NCI-H187 treated with DMSO at 0.1 percent for 48 hours (cell line): ENCODE measurements at places on chromosomes 11 and 22.

GRCh38 chr11:11935536-11935935, 72.9 kb downstream of the DKK3 start:
- no peak for DNase-seq

DNA sequence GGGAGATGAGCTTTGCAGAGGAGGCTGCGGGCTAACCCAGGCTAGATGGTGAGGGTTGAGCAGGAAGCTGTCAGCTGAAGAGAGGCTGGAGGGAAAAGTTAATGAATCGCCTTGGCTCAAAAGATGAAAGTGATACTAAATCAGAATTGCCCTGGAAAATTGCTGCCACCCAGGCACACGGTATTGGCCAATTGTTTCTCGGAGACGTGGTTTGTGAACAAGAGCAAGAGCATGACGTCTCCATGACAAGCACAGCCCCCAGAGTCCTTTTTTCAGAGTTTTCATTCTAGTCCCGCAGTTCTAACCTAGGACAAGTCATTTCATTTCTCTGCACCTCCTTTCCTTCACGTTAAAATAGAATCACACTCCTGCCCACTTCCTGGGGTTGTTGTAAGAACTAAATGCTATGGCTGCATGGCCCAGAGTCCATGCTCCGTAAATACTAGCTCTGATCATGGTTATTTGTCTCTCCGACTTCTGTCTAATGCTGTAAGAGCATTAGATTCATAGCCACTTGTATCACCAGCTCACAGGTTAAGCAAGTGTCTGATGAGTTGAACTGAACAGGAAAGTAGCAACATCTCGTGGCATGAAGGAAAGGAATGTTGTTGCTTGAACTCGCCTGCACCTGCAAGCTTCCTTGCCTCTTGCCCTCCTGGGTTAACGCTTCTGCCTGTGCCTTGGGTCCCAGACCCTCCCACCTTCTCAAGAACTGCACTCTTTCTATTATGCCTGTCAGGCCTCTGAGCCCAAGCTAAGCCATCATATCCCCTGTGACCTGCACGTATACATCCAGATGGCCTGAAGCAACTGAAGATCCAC, 33.8 kb upstream of the NUP50 start:
- no peak for DNase-seq

GRCh38 chr11:121575250-121575962, 122.6 kb upstream of the SORL1-AS1 start:
- DNase-seq = no peak

DNA sequence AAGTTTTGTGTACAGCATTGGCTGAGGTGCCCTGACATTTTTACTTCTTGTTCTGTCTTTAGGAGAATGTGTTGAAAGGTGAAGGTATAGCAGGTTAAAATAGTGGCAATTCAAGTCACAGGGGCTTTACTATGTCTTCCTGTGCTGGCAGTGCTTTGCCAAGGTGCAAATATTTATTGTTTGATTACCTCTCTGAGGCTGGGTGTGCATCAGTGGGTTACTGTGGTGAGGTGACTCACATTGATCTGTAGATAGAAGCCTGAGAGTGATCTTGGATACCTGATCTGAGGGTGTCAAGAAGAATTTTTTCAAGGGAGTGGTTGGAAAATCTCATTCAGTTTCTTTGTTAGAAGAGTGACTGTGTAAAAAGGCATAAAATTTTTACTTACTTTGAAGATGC, 90.0 kb downstream of the ARHGAP42 start:
- no peak for DNase-seq

GRCh38 chr11:61812736-61813411, 3.9 kb downstream of the FADS1 start:
- no peak for DNase-seq

DNA sequence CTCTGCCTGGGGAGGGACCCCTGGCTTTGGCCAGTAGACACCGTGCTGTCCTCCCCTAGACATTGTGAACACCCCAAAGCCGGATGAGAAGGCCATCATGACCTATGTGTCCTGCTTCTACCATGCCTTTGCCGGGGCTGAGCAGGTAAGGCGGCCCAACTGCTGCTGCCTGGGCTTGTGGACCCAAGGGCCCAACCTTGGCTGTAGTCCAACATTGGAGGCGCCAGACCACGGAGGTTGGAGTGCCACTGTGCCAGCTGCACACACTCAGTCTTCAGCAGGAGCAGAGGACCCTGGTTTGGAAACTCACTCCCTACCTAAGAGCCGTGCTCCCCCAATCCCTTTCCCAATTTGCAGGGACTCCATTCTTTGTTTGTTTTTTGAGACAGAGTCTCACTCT, 9.4 kb downstream of the ACTN3 start:
- DNase-seq = no peak

GRCh38 chr11:118635237-118635591, 27.8 kb downstream of the PHLDB1 start:
- no peak for DNase-seq

GRCh38 chr22:28980326-28980725, 81.3 kb downstream of the C22orf31 start:
- no peak for DNase-seq

DNA sequence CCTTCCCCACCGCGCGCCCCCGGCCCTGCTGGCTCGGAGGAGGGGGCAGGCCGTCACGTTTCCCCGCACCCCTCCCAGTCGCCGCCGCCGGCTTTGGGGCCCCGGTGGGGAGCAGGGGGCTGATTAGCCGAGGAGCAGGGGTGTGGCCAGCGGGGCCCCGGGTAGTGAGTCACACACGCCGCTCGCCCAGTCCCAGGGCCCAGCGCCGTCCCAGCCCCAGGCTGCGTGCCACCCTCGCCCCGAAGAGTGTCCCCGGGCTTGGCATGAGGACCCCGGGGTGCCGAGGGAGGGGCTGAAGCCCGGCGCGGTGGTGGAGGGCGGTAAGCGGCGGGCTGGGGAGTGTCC, 34.4 kb downstream of the PRDM11 start:
- no peak for DNase-seq

DNA sequence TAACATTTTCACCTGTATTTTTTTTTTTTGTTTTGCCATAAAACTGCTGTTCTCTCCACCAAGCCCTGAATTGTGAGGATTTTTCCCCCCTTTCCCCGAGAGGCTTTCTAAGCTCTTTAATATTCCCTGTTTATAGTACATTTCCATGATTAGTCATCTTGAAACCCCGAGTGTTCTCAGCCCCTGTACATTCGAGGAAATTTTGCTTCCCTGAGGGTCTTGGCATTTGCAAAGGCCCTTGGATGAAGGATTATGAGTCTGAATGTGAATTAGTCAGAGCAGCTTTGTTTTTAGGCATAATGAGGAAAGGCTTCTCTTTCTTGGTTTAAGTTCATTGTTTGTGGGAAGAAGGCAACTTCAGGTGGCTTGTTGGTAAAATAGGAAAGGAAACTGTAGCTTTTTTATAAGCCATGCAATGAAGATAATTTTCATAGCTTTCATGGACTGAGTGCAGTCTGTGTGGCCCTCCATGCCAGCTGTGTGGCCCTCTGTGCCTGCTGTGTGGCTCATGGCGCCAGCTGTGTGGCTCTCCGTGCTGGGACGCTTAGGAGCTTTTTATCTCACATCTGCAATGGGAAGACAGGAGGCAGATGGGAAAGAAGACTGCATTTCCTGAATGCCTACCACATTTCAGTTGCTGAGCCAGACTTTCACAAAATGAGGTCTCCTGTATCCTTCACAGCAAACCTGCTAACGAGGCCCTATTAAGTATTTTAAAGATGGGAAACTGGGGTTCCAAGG, 129.0 kb downstream of the TEAD1 start:
- no peak for DNase-seq

DNA sequence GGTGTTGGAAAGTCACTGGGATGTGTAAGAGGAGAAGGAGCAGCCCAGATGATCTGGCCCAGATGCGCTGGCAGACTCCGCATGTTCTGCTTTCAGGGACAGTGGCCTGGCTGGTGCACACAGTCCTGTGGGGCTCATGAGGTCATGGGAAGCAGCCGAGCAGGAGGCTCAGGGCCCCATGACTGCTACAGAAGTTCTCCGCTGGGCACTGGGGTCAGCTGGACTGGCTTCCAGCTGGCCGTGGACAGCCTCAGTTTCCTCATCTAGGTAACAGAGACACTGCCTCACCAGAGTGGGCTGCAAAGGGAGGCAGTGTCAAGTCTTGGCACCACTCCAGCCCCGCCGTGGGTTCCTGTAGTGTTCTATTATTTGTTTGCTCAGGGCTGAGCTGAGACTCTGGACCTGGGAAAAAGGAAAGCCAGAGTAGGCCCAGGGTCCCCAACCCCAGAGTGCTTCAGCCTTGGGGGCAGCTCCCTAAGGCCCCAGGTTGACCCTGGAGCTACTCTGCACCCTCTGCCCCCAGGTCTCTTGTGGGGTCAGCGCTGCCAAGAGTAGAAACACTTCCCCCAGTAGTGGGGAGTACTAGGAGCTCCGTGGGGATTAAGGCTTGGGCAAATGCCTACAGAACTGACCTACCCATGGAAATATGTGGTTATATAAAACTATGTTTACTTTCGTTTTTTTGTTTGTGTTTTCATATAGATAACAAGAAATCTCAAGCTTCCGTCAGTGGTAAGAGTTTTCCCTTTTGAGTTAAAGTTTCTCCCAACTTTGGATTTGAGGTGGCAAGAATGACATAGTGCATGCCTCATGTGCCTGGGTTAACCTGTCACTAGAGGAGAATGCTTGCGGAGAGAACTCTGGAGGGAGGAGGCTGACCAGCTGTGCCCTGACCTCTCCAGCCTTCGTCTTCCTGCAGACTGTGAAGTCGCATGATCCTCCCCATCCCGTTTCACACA, 45.3 kb downstream of the MED15 start:
- DNase-seq = no peak

DNA sequence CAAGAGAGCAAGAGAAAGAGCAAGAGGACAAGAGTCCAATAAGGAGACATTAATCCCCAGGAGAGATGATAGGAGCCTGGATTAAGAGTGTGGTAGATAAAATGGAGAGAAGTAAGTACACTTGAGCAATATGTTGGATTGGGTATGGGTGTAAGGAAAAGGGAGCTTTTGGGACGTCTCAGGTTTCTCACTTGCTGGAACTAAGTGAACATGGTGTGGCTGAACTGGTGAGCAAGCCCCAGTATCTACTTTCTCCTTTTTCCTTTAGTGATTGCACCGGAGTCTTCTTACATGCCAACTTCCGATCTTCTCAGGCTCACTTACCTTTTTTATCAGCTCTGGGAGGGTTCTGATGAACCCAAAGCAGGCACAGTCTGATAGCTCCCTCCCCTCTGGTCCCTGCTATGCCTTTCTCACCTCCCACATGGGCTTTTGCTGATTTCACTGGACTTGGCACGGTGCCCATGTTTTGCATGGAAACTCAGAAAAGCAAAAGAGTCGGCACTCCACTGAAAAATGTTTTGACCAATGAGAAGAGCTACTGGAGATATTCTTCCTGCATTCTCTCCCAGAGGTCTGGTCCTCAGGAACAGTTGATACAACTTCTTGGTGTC, 14.5 kb upstream of the APLNR start:
- no peak for DNase-seq

DNA sequence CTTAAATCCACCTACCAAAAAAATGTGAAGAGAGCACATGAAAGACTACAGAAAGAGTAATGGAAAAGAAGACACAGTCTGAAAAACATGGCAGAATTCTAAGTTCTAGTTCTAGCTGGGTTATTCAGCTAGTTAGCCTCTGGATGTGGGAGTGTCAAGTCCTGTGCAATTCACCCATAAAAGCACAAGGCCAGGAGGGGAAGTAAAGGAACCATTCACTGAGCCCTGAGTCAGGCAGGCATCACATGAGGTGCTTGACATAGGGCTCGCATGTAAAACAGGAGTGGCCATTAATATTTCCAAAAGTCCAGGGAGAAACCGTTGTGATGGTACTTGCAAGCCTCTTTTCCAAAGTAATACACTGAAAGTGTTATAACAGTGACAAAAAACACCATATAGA, 103.7 kb downstream of the GAB2 start:
- no peak for DNase-seq

- no peak for DNase-seq
These were observed at the start of gene BSX for GRCh38 chr11:122981388-122982264. Gene BSX (minus strand): TSS chr11:122981834. CDS start chr11:122981671, 163 bp downstream.

- DNase-seq = no peak
These were observed 29.5 kb downstream of the TMEM123 start for GRCh38 chr11:102422817-102423712.

GRCh38 chr11:117515892-117516787, 188.5 kb downstream of the CEP164 start:
- DNase-seq = no peak

- DNase-seq = no peak
These were observed 6.1 kb upstream of the ARAP1 start for GRCh38 chr11:72758304-72758689.

DNA sequence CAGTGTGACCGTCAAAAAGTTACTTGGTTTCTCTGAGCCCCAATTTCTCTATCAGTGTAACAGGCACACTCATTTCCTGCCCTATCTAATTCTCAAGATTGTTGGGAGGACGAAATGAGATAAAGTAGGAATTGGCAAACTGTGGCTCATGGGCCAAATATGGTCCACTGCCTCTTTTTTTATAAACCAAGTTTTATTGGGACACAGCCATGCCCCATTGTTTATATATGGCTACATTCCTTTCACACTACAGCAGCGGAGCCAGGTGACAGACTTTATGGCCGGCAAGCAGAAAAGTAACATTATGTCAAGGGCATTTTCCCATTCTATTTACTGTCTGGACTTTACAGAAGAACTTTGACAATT, 116.7 kb upstream of the TIMP3 start:
- no peak for DNase-seq

- DNase-seq = no peak
These were observed 29.0 kb downstream of the TTLL1 start for GRCh38 chr22:43060183-43060582.

DNA sequence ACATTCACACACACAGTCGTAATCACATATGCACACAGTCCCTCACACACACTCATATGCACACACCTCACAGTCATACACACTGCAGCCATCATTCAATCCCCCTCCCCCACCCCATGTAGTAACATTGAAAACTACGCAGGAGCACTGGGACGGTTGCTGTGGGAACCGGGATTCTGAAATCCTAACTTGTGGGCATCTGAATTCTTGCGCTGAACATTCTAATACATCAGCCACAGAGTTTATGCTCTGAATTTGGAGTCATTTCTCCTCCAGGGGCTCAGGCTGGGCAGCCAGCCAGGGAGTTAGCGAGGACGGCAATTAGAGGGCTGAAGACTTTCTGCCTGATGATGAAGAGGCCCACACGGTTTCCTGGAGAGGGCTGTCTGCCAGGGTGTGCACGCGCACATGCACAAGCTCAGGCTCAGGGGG, 32.7 kb downstream of the CD6 start:
- DNase-seq = no peak

GRCh38 chr11:65850217-65851082, 7.5 kb downstream of the CFL1 start:
- no peak for DNase-seq

DNA sequence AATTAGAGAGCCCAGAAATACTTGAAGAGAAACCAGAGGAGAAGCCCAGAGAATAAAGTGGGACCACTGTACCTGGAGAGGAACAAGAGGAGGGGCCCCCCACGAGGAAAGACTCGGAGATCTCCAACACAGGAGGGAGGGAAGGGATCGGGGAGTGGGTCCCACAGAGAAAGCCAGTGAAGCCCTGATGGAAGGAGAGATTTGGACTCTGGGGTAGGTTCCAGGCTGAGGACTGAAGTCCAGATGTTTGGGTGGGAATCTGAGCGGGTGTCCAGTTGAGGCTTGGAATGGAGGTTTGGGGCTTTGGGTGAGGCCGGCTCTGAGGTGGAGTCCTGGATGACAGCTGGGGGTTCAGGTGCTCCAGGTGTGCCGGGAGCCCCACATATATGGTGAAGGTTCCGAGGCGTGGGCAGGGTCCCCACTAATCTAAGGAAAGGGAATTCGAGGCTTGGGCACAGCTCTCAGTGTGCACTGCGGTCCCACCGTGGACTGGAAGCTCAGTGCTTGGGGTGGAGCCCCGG, 32.6 kb downstream of the PDE2A start:
- no peak for DNase-seq

- DNase-seq = no peak
These were observed 30.6 kb upstream of the TMPRSS4 start for GRCh38 chr11:118046051-118046963.
